ENCODE measurements at places on chromosomes 3 and 15.
A peak's percentile ranks its signal among the peaks of the same experiment; 100 is the strongest.

DNA sequence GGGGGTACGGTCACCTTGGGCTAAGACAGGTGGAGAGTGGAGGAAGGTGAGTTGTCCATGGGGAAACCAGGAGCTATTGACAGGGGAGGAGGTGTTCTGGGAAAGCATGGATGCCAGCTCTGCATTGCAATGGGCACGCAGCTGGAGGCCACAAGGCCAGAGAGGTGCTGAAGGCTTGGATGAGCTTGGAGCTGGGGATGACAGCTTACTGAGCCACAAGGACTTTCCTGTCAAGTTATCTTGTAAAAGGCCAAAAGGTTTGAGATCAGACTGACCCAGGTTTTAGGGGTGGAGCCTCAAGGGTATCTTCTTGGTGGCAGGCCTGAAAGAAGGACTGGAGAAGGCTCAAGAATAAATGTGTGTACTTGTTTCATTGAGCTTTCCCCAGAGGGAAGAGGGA lies 115.2 kb downstream of the ASB7 start:
- DNase-seq: no peak

DNA sequence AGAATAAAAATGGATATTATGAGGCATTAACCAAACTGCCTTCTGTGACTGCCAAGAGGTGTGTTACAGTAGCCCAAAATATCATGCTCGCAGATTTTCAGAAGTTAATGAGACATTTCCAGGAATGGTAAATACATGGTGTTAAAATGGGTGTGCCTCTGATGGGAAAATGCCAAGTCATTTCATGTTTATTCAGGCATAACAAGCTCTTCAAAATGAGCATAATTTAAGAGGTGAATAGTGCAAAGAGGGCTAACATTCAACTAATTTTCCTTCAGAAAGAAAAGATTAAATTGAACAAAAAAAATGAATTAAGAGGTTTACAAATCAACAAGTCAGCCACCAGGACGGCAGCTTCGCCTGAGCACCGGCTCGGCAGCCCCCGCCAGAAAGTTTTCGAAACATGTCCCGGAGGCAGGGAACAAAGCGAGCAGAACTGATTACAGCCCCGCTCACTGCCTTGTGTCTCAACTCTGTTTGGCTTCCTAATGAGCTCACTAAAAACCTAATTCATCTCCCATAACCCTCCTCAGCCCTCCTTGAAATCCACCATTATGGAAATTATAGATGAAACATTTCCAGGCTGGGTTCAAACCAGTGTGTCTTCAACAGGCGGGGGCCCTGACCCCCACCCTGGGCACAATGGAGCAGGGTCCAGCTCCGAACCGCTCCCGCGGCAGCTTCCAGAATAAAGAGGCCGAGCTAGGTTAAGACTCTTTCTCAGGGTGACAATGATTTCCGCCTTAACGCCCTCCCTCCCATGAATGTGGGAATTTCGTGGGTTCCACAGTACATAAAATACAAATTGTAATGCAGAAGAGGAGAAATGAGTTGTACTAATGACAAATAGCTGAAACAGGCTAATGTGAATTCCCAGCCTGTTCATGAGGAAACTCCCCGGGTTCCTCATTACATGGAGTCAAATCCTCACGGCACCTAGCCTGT lies 43.9 kb downstream of the MEIS2 start:
- DNase-seq: no peak

DNA sequence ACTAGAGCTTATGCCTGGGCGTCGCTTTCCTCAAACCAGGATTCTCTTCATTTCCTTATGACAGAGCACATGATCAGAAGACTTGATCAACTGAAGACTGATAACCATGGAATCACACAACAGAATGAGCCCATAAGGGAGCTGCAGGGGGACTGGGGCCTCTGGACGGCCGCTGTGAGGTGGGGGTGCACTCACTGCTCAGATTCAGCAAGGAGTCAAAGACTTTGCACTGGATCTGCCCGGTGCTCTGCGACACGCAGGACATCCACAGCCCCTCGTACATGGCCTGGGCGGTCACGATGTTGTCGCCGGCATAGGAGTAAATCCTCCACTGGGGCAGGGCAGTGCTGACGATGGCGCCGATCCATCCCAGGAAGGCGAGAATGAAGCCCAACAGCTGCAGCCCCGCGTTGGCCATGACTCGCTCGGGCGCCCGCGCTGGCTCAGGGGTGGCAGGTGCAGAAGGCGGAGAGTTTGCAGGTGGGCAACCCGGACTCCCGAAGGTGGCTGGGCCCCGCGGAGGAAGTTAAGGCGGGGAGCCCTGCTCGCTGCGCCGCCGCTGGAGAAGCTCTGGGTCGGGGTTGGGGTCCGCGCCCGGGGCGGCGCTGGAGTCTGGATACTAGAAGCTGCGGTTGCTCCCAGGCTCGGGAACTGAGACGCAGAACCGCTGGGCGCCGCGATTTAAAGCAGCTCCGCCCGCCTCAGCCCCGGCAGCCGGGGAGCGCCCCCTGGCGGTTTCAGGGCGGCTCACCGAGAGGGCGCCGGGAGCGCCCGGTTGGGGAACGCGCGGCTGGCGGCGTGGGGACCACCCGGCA lies at the start of gene CLDN1:
Gene CLDN1 (minus strand): TSS at position 658 of the 815 bp plus-strand sequence. CDS start 240 bp downstream, at position 418.
- DNase-seq: peak; percentile 72

DNA sequence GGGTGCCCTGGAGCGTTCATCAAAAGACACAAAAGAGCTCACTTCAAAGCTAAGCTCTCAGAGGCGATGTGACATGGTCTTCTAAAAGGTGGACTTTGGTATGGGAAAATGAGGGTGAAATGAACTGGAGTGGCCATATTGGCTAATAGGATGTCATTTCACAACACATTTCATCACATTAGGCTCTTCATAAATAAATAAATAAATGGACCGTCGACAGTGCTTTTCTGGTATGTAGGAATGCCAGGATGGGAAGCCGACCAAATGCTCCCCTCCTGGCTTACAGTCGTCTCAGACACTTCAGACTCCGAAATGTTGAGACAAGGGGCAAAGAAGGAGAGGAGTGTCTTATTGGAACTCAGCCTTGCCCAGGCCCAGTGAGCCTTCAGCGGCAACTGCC lies 383.0 kb downstream of the NTRK3 start:
- DNase-seq: peak; percentile 57

GRCh38 chr15:65918945-65919344 lies 49.7 kb downstream of the RAB11A start:
- DNase-seq: no peak

GRCh38 chr3:52484680-52485461 lies 10.3 kb upstream of the STAB1 start:
- DNase-seq: no peak

DNA sequence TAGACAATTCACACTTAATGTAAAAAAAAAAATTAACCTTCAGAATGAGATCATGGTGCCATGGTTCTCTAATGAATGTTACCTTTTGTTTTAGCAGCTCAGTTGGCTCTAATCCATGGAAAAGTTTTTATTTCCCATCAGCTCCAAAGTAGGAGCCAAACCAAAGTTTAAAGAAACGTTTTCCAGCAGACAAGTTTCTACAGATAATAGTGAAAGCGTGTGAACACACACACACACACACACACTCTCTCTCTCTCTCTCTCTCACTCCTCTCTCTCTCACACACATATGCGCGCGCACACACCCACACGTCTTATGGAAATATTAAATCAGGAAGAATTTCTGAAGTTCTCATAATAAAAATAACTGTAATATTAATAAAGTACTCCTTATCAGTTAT lies 46.9 kb downstream of the MBNL1 start:
- no peak for DNase-seq

DNA sequence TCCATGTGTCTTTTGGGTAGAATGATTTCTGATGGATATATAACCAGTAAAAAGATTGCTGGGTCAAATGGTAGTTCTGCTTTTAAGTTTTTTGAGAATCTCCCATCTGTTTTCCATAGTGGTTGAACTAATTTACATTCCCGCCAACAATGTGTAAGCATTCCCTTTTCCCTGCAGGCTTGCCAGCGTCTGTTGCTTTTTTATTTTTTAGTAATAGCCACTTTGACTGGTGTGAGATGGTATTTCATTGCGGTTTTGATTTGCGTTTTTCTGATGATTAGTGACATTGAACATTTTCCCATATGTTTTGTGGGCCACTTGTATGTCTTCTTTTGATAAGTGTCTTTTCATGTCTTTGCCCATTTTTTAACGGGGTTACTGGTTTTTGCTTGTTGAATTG lies 36.3 kb upstream of the MB21D2 start:
- DNase-seq: peak; percentile 70

- no peak for DNase-seq
Measured at GRCh38 chr3:31009881-31010280, 115.4 kb upstream of the GADL1 start.

- no peak for DNase-seq
Measured at GRCh38 chr3:178907081-178907480, 164.5 kb downstream of the ZMAT3 start.

Data from fibroblast of upper back skin (primary cell).